NAMALWA (cell line): ENCODE measurements at places on chromosomes 11 and 22.

DNA sequence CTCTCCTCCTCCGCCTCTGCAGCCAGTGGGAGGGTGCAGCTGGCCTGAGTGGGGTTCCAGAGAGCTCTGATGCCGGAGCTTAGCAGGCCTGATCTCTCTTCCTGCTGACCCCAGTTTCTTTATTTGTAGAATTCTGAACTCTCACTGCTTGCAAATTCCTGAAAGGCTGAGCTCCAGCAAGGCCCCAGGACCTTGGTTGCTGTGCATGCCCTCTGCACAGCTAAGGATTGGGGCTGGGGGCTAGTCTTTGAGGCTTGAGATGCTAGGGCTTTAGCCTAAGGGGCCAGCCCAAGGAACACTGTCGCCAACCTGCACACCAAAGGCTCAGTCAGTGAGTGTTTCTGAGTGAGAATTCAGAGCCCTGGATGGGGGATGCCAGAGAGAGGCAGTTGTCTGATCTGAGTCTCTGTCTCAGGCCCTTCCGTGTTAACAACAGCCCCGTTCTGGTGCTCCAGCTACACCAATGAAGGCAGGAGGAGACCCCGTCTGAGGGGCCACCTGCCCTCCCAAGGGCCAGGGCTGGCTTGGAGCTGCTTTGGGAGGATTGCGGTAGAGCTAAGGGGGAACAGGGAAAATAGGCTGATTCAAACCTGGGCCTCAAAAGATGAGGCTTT is 106.0 kb upstream of the LMO1 start:
- no peak for DNase-seq

- no peak for DNase-seq
These were observed 507.6 kb downstream of the INSC start for GRCh38 chr11:15622231-15622890.

- DNase-seq = no peak
These were observed 72.9 kb downstream of the DKK3 start for GRCh38 chr11:11935536-11935935.

DNA sequence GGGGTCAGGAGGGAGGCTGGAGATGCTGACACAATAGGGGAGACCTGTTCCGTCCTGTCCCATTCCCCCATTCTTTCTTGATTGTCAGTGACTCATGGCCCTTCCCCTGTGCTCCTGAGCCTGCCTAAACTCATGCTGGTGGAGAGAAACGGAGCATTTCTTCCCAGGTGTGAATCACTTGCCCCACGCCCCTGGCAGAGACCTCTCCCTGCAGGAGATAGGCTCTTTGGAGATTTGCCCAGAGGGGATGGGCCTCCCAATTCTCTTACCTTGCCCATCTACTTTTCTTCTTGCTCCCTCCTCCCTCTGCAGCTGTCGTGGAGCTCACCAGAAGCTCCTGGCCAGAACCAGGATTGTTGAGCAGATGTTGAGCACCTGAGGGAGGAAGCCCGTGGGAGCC is 121.9 kb upstream of the OR9Q1 start:
- DNase-seq = no peak

- no peak for DNase-seq
These were observed 121.5 kb upstream of the RAG2 start for GRCh38 chr11:36719358-36720107.

DNA sequence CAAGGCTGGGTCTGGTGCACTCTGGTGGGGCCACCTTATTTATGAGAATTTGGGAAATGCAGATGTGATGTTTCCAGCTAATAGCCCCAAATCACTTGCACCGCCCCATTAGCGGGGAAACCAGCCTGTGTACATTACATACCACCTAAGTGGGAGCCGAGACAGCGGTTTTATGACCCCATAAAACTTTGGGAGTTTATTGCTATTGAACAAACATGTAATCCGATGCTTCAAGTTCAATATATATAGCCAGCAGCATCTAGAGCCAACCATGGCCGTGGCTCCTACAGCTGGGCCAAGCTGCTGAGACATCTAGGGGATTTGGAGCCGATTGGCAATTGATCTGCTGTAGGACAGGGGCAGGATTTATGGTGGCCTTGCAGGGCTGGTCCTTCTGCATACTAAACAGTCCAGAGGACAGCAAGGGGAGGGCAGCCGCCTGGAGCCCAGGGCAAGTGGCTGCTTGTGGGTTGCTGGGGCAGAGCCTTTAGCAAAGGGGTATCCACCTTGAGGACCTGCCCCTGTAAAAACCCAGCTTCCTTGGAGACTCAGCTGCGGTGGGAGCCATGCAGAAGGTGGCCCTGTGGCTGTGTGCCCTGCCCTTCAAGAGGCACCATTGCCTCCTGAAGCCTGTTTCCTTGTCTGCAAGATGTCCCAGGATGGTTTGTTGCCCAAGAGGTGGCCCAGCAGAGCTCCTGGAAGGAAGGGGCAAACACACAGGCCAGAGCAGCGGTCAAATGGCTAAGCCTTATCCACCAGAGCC is 47.9 kb upstream of the CCDC188 start:
- DNase-seq = no peak

- no peak for DNase-seq
These were observed 28.4 kb upstream of the SCN3B start for GRCh38 chr11:123682696-123683410.

- no peak for DNase-seq
These were observed 130.5 kb upstream of the C11orf58 start for GRCh38 chr11:16607675-16608644.

- DNase-seq = no peak
These were observed 29.3 kb upstream of the CSNK1E start for GRCh38 chr22:38346506-38346905.

- no peak for DNase-seq
These were observed 10.9 kb downstream of the LMO2 start for GRCh38 chr11:33880979-33881378.

DNA sequence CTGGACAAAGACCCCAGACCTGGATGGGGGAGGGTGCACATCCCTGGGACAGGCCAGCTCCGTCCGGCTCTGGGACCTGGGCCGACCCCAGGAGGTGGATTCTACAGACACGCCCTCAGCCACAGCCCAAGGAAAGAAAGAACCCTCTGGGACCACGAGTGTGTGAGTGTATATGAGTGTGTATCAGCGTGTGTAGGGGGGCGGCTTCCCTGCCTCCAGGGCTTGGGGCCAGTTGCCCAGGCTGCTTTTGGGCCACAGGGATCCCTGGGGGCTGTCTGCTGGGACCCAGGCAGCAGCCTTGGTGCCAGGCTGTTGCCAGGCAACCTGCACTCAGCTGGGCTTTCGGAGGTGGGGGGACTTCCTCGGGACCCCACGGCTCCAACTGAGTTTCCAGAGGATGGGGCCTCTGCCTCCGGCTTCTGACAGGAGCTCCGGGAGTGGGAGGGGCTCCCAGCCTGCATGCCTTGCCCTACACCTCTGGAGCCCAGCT is 8.9 kb downstream of the DUSP8 start:
- no peak for DNase-seq

DNA sequence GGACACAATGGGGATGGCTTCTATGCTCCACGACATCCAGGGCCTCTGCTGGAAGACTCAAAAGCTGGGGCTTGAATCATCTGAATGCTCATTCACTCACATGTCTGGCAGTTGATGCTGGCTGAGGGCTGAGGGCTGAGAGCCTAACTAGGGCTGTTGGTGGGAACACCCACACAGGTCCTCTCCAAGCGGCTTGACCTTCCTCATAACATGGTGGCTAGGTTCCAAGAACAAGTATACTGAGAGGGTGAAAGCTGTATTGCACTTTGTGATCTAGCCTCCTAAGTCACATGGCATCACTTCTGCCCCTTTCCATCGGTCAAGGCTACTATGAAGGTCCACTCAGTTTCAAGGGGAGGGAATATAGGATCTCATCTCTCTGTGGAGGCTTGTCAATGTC is 7.5 kb downstream of the TMEM151A start:
- DNase-seq = no peak

DNA sequence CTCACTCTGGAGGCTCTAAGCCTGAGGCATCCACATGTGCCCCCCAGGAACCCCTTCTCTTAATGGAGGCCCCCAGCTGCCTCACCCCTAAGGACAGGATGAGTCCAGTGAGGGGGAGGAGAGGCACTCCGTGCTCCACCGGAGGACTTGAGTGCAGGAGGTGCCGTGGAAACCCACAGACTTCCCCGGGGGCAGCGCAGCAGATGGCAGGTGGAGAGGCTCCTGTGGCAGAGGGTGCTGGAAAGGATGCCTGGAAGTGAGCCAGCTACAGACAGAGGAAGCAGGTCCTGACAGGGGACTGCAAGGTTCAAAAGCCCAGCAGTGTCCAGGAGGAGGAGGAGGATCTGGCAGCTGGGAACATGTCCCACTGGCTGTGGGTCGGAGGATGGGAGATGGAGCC is 1384.0 kb downstream of the TBC1D22A start:
- no peak for DNase-seq

- no peak for DNase-seq
These were observed 209.7 kb downstream of the SNX19 start for GRCh38 chr11:130706572-130706971.

DNA sequence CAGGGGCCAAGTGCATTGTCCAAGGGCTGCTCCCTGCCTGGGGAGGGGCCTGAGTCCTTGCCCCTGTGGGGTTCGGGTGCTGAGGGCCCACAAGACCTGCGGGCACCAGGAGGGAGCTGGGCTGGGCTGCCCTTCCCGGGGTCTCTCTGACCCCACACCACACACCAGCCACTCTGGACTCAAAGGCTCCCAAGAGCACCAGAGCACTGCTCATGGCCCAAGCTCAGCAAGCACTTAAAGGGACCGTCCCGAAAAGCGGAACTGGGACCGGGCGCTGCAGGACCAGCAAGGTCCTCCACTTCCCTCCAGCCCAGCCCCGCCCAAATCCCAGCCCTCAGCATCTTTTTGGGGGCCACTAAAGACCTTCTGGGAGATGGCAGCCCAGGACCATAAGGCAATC is 5.3 kb downstream of the LSP1 start:
- DNase-seq = no peak

DNA sequence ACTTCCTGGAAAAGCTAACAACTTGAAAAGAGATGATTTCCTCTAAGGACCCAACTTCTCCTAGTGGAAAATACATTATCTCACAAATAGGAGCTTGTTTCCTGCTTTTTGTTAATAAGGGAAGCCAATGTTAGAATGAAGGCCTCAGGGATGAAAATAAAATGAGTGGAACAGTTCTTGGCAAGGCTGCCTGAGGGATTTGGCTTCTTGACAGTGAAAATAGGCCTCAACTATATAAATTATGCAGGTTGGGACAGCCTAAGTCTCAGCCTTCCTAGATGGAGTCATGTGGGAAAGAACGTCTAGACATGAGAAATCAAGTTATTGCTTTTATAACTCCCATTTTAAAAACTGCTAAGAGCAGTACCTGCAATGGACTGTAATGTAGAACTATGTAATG is 92.8 kb upstream of the FIBIN start:
- DNase-seq = no peak

DNA sequence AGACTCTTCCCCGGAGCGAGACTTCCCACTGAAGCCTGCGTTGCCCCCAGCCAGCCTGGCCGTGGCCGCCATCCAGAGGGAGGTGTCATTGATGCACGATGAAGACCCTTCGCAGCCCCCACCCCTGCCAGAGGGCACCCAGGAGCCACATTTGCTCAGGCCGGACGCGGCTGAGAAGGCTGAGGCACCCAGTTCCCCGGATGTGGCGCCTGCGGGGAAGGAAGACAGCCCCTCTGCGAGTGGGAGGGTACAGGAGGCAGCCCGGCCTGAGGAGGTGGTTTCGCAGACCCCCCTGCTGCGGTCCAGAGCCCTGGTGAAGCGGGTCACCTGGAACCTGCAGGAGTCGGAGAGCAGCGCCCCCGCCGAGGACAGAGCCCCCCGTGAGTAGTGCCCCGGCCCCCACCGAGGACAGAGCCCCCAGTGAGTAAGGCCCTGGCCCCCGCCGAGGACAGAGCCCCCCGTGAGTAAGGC is 6.4 kb downstream of the IRF7 start:
- DNase-seq = no peak

DNA sequence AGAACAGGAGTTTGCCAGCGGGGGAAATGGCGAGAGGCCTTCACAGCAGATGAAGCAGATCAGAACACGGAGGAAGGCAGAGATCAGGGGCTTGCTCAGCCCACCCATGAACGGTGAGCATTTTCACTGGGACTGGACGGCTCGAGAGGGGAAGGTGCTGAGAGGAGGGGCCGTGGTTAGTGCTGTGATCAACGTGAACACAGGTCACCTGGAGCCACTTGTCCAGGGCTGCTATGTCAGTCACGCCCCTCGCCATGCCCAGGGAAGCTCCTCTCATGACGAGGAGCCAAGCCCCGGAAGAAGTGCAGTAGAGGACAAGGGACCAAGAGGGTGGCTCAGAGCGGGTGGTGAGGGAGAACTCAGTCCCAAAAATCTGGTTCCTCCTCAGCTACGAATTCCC is 7.0 kb downstream of the PLA2G6 start:
- DNase-seq = no peak

GRCh38 chr11:78295991-78296930 is 107.5 kb downstream of the USP35 start:
- DNase-seq = no peak

GRCh38 chr22:21451545-21452520 is 15.4 kb upstream of the TMEM191C start:
- DNase-seq = no peak

DNA sequence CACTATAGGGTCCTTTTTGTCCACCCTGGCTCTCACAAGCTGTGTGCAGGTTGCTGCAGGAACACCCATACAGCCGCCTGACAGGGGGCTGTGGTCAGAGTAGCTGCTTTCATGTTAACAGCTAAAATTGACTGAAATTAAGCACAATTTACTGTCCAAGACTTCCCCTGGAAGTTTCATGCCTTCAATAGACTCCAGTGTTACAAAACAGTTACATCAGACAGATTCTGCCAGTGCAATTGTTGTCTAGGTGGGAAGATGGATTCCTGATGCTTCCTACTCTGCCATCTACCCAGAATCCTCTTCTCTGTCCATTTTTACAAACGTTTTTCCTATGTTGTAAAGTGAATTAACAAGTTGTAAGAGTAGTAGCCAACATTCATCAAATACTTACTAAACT is 5.3 kb upstream of the TSKU start:
- DNase-seq = no peak

DNA sequence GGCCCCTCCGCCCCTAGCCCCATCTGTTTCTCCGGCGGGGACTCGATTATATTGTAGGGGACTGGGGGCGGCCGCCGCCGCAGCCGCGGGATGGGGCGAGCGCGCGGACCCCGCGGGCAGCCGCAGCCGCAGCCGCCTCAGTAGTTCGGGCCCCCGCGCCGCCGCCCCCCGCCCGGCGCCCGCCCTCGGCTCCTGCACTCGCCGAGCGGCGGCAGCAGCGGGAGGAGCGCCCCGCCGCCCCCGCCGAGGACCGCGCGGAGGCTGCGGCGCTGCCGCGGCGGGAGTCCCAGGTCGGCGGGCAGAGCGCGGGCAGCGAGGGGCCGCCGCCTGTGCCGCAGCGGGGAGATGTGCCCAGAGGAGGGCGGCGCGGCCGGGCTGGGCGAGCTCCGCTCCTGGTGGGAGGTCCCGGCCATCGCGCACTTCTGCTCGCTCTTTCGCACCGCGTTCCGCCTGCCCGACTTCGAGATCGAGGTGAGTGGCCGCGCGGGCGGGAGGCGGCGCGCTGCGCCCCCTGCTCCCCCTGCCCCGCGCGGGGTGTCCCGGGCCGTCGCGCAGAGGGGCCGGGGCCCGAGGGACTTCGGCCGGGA is at the start of gene CECR2:
TSS of gene CECR2 (plus strand) at position 22 of the 587 bp plus-strand sequence. CDS start at position 346, 324 bp downstream.
- no peak for DNase-seq

- DNase-seq = no peak
These were observed 226.9 kb downstream of the SNX19 start for GRCh38 chr11:130689222-130689908.
